ENCODE measurements at places on chromosomes 1 and 21.

DNA sequence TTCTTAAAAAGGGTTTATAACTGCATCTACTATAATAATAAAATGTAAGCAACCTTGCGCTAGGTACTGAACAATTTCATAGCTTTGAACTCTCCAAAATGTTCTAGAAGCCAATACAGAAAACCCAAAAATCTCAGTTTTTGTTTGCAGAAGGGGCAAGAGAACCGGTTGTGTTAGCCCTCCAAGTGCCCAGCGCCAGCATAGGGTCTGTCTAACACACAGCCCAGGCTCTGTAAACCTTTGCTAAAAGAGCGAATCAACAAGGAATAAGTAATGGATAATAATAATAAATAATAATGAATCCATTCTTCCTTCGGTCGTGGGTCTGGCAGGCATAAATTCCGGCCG is 333 bp upstream of the CHAF1B start:
- DNase-seq = no peak

DNA sequence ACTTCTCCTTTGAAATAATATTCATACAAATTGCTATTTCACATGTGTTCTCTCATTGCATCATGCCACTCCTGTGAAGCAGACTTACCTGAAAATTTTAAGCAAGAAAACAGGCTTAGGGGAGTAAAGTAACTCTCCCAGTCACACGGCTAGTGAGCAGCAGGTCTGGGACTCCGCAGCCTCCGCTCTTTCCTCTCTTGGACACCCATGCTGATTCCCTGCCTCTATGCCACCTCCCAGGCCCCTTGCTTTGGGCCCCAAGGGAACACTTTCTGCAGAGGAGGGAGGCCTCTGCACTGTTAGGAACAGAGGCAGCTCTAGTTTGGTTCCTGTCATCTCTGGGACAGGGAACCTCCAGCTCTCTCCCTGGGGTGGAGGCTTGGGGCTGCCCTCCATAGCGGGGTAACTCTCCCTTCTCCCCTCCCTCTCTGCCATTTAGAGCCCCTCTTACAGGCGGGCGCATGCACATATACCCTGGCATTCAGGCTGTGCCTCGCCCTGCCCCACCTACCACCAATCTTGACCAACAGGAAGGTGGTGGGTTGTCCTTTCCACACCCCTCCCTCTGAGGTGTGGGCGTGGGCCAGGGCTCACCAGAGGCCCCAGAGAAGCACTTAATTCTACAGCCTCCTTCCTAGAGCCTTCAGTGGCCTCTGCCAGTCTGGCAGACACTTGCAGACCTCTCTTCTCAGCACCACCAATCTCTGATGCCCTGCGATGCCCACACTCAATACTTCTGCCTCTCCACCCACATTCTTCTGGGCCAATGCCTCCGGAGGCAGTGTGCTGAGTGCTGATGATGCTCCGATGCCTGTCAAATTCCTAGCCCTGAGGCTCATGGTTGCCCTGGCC is at the start of gene RXFP4:
TSS of gene RXFP4 (plus strand) at position 646 of the 852 bp plus-strand sequence. CDS start at position 718, 72 bp downstream.
- DNase-seq = no peak

DNA sequence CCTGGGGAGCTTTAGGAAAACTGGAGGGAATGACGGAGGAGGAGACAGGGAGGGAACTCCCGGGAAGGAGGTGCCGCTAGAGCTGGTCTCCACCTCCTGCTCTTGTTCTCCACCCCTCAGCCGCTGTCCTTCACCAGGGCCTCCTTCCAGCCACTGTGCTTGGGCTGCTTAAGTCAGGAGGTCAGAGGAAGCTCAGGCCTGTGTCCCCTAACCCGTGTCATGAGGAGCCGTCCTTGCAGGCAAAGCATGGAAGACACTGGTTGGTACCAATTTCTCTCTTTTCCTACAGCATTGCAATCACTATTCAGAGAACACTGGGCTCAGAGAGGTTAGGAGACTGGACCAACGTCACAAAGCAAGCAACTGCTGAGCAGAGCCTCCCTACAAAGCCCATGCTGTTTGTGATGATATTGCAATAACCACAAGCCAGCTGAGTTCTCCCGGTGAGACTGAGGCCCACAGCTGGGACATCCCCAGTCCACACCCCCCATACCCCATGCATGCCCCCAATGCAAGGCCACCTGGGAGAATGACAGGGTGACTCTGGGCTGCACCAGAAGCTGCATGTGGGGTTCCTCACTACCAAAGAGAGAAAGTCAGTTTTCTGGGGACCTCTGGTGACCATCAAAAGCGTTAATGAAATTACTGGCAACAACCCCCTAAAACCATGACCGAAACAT is 427.5 kb downstream of the NPHP4 start:
- DNase-seq = no peak

GRCh38 chr1:86823821-86824500 is 90.0 kb downstream of the SELENOF start:
- no peak for DNase-seq

DNA sequence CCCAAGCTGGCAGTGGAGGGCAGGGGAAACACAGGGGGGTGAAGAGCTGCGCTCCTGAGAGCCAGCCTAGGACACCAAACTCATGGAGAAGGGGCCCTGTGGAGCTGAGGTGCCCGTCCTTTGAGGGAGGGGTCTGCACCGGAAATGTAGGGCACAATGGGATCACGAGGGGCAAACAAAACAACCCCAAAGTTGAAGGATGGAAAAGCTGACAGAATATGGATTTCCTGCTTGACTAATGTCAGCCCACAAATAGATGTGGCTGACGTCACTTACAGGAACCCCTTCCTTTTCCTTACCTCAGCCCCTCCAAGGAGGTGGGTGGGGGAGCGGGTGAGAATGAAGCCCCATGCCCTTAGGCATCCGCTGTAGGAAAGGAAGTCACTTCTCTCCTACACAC is 110.9 kb downstream of the KCNN3 start:
- DNase-seq = no peak
